ENCODE measurements at places on chromosomes 13 and 19.

DNA sequence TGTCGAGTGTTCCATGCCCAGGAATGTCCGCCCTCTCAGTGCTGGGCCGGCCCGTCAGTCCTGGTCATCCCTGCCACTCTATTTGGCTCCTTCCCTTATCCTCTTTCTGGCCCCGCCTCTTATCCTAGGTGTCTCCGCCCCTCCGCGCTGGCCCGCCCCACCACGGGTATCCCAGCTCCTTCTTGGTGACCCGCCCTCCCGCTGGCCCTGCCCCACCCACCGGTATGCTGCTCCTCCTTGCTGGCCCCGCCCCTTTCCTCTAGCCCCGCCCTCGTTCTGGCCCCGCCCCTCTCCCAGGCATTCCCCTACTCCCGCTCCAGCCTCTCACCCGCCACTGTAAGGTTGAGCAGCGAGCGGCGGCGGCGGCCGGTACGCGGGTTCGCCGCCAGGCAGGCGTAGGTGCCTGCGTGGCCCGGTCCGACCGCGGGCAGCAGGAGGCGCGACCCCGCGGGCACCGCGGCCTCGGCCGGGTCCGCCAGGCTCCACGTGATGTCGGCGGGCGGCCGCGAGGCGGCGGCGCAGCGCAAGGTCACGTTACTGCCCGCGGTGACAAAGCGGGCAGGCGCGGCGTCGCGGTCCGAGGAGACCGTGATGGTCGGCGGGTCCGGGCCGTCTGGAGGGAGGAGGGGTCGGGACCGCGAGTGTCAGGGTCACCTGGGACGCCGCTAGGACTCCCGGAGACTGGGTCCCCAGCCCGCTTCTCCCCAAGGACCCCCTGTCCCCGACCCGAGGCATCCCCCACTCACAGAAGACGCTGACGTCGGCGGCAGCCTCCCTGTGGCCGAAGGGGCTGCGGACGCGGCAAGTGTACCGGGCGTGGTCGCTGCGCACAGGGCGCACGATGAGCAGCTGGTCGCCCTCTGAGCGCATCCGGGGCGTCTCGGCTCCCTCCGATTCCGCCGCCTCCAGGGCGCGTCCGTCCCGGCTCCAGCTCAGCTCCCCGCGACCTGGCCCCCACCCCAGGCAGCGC is 2.0 kb downstream of the VSIG10L start:
- DNase-seq: peak; percentile 99

DNA sequence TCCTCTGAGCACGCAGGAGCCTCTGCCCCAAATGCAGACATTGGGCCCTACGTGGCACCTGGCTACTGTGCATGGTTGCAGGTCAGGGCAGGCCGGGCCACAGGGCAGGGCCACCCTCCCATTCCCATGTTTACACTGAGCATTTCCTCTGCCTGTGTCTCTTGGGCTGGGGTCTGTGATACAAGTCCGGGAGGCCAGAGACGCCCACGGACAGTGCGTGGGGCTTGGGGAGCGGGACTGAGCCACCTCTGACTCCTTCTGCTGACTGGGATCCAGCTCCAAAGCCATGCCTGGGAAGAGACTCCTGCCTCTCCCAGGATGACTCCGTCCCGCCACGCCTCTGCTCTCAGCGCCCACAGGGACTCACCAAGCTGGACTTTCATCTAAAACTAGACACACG is 18.8 kb downstream of the GAS6 start:
- no peak for DNase-seq

DNA sequence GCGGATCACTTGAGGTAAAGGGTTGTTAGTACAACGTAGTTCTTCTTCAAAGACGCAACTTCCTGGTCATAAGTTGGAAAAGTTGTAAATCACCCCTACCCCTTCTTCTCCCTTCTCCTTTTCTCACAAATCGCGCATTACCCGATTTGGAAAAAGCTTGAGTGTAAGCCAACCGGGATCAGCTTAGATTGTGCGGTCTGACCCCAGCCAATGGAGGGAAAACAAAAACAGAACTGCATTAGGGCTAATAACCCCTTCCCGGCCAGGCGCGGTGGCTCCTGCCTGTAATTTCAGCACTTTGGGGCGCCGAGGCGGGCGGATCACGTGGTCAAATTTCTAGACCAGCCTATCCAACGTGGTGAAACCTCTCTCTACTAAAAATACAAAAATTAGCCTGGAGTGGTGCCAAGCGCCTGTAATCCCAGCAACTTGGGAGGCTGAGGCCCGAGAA is 806 bp downstream of the ZNF90 start:
- peak; percentile 44 for DNase-seq

GRCh38 chr19:42197375-42197817 is 20.1 kb downstream of the DEDD2 start:
- DNase-seq: peak; percentile 71

DNA sequence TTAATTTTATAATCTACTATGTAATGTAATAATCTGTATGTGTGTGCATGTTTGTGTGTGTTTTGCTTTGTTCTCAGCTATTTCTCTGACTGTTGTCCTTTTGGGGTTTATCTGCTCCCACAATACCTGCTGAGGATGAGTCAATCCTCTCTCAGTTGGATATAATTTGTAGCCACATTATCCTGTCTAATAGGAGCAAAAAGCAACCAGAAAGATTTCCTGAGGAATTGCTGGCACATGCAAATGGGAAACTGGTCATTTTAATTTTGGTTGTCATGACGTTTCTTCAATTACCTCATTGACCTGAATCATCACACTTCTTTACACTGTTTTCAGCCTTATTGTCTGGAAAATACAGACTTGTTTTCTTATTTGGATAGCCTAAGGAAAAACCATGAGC is 488.4 kb downstream of the KLF5 start:
- DNase-seq: no peak

DNA sequence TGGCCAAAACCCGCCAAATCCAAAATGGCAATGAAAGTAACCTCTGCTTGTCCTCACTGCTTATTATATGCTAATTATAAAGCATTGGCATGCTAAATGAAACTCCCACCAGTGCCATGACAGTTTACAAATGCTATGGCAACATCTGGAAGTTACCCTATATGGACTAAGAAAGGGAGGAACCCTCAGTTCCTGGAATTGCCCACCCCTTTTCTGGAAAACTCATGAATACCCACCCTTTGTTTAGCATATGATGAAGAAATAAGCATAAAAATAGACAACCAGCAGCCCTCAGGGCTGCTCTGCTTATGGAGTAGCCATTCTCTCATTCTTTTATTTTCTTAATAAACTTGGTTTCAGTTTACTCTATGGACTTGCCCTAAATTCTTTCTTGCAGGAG is 269.8 kb downstream of the OLFM4 start:
- DNase-seq: no peak

GRCh38 chr13:26222520-26223046 is 469 bp upstream of the RNF6 start:
- DNase-seq: no peak

DNA sequence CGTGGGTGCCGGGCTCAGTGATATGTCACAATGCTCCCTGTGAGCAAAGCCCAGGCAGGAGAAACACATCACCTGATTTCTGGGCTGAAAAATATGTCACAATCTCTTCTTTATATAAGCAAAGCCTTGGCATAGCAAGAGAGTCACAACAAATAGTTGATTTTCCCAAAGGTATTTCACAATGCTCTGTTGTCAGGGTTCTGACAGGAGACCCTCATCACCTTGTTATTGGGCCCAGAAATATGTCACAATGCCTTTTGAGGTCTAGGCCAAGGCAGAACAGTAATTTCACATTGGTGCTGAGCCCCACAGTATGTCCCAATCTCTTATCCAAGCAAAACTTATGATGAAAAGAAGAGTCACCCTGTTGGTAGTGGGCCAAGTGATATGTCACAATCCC is 125.7 kb downstream of the ZNF675 start:
- no peak for DNase-seq

DNA sequence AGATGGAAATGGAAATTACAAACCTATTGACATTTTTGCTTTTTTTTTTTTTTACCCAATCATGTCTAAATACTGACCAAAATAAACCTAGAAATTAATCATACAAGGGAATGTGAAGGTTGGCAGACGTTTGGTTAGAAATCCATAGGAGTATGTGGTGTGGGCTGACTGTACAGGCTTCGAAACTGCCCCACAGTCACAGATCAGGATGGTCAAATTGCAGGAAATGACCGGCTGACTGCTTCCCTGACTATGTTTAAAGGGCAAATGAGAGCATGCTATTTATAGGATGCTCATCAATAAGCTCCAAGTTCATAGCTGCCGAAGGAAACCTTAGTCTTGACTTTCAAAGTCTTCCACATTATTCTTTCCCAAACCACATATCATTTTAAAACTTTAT is 118.4 kb downstream of the COG6 start:
- no peak for DNase-seq

- DNase-seq: no peak
Observed at GRCh38 chr19:3458229-3459088, 21.9 kb downstream of the SMIM24 start.

DNA sequence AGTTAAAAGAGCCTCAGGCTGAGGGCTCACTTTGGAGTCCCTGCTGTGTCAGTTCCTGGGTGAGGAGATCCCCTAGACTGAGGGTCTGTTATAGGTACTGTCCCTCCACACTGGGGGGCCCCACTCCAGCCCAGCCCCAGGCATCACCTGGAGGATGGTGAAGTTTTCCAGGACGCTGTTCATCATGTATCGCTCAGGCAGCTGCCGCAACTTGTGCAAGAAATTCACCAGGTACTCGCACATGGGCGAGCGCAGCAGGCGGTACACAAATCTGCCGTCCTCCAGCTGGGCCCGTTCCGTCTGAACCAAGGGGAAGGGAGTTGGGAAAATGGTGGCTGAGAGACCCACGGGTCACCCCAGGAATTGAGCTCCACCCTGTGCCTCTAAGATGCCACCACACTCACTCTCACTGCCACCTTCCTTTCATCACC is 7.1 kb downstream of the CD37 start:
- no peak for DNase-seq

- no peak for DNase-seq
Observed at GRCh38 chr19:35240327-35240726, 8.5 kb upstream of the LSR start.

DNA sequence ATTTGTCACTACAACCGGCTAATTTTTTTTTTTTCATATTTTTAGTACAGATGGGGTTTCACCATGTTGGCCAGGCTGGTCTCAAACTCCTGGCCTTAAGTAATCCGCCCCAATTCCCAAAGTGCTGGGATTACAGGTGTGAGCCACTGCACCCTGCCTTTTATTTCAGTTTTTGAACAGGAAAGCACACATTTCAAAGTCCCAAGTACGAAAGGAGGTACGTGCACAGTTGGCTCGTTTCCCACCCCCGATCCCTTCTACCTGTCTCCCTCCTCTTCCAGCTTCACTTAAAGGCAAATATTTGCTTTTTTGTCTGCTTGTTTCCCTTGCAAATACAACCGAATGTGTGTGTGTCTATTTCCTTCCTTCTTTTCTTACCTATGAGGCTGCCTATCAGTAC is 30.5 kb downstream of the ZIC5 start:
- DNase-seq: no peak

DNA sequence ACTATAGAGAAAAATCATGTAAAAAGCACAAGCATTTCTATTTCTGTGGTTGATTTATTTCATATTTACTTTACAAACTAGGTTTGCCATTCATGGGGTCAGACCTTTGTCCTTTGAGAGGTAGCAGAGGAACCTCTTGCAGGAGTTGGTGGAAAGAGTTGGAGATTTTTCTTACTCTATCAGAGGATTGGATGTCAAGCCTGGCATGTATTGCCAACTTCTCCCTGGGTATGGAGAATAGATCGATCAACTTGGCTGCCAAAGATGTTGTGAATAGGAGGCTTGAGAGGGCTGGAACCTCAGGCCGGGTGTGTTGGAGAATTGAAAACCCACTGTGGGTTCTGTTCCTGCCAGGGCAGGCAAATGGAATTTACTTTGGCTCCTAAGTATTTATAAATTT is 81.2 kb downstream of the WDFY2 start:
- DNase-seq: no peak

GRCh38 chr13:31774186-31774750 is 34.9 kb downstream of the RXFP2 start:
- no peak for DNase-seq

GRCh38 chr13:110298505-110299282 is 8.3 kb downstream of the COL4A1 start:
- peak; percentile 35 for DNase-seq

DNA sequence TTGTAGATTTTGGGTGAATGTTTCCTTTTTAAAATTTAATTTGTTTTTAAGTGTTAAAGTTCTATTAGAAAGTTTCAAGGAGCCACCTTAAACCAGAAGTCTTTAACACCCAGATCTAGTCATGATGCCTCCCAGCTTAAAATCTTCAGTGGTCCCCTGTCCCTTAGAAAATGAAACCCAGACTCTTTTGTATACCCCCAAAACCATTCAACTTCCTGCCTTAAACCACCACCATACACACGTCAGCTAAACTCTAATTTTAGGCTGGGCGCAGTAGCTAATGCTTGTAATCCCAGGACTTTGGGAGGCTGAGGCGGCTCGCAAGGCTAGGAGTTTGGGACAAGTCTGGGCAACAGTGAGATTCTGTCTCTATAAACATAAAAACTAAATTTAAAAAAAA is 37.9 kb downstream of the N4BP2L1 start:
- DNase-seq: peak; percentile 17

GRCh38 chr13:43268632-43269031 is 245.2 kb downstream of the DNAJC15 start:
- DNase-seq: no peak

DNA sequence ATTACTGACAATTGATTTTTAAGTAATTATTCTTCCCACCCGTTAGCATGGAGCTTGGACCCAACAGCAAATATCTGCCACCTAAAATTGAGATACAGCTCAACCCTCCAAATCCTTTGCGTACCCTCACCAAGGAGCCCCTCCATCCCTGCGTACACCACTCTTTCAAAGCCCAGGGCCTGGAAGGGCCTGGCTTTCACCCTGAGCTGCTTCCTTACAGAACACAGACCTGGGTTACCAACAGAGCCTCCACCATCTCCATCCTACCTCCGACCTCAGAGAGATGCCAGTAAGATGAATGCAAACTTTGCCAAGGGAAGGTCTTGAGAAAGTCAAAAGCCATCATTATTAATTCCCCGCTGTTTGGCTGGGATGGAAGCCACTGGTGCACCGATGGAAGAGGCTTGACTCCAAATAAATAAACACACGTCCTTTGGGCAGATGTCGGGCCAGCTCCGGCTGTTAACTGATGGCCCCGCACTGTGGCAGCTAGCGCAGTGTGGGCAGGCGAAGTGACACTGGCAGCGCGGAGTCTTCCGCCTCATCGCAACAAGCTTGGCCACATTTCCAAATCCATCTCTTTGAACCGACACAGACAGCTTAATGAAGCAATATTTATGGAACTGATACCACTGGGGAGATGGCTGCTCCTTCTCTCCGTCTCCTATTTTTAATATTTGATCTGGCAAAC is 150.2 kb upstream of the VSTM2B start:
- no peak for DNase-seq

GRCh38 chr13:26628706-26629105 is 71.2 kb downstream of the WASF3 start:
- peak; percentile 74 for DNase-seq

GRCh38 chr13:112366907-112367646 is 9.1 kb upstream of the SPACA7 start:
- no peak for DNase-seq

GRCh38 chr19:49534632-49535385 is 7.0 kb downstream of the RCN3 start:
- DNase-seq: peak; percentile 50

- no peak for DNase-seq
Observed at GRCh38 chr13:84845907-84846619, 953.2 kb downstream of the SLITRK6 start.
